NCI-H69 (cell line): ENCODE measurements at places on chromosomes 4 and X.

DNA sequence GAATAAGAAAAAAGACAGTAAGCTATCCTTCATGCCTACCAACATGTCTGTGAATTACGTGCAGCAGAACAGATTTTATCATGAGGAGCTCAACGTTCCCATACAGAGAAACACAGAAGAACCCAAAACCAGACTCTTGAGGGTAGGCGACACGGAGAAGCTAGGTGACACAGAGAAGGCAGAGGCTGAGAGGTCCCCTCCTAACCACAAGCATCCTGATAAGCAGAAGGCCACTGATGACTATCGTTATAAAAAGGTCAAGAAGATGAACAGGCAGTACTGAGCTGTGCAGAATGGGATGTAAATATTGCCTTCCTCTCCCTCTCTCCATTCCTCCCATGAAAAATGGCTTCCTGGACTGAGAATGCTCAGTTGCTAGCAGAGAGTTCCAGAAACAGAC, 350.2 kb upstream of the BOD1L1 start:
- DNase-seq: no peak

DNA sequence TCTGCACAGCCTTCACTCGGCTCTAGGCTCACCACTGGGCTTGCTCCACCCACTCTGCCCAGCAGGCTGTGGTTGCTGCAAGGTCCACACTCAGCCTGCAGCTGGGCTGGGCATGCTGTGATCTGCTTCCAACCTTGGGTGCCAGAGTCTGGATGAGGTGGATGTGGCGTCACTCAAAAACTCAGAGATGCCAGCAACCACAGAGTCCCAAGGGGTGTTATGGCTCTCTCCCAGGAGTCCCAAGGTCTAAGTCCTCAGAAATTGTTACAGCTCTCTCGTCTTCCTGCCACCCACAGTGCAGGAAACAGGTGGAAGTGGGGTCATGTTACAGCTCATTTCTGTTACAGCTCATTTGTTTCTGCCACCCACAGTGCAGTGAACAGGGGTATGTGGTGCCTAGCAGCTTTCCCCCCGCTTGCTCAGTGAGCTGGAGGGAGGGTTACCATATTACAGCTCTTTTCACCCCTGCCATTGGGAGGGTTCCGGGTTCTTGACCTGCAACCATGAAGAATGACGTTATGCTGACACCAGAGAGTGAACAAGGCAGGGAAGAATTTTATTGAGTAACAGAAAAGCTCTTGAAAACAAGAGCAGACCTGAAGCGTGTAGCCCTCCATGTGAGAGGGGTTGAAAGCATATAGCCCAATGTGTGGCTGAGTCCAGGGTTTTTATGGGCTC, 893.9 kb downstream of the PCDH7 start:
- peak; percentile 31 for DNase-seq

- DNase-seq: peak; percentile 2
Observed at GRCh38 chrX:31836479-31836878, 764.6 kb upstream of the FTHL17 start.

- no peak for DNase-seq
Observed at GRCh38 chr4:84632092-84632491, 49.2 kb downstream of the CDS1 start.

GRCh38 chr4:108693211-108693610, 42.8 kb downstream of the OSTC start:
- DNase-seq: no peak

- no peak for DNase-seq
Observed at GRCh38 chr4:3355266-3355748, 62.5 kb downstream of the RGS12 start.

- DNase-seq: no peak
Observed at GRCh38 chr4:188433741-188434315, 294.6 kb downstream of the TRIML1 start.

DNA sequence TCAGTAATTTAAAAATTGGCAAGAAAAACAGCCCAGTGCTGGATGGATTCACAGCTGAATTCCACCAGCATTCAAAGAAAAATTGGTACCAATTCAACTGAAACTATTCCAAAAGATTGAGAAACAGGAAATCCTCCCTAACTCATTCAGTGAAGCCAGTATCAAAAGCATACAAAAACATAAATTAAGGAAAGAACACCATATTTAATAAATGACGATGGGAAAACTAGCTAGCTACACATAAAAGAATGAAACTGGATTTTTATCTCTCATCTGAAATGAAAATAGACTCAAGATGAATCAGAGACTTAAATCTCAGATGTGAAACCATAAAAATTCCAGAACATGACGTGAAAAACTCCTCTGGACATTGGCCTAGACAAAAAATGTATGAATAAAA, 516.8 kb upstream of the SPANXN1 start:
- DNase-seq: no peak

- DNase-seq: peak; percentile 70
Observed at GRCh38 chr4:152646221-152646620, 33.6 kb downstream of the TMEM154 start.

DNA sequence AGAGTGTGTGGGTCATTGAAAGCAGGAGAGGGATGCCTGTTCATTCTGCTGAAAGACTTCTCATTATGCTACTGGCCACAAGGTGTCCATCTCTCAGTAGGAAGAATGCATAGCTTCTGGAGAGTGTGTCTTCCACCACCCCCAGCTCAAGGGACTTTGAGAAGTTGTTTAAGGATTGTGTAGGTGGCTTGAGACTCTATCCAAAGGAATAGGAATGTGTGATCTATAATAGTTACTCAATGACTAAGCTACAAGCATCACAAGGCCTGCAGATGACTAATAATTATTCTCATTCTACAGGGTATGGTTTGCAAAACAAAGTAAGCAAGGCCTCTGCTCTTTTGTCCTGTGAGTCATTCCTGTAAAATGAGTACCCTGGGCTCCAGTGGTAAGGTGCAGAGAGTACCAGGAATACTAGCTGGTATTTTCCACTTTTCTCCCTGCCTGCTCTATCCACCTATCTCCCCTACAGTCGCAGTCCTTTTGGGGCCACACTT, 279.8 kb upstream of the BOD1L1 start:
- no peak for DNase-seq

- no peak for DNase-seq
Observed at GRCh38 chr4:2289955-2290333, 28.0 kb upstream of the MXD4 start.

- DNase-seq: no peak
Observed at GRCh38 chrX:68429216-68429615, 4.1 kb downstream of the OPHN1 start.

GRCh38 chrX:118502161-118502789, 6.7 kb downstream of the DOCK11 start:
- no peak for DNase-seq

DNA sequence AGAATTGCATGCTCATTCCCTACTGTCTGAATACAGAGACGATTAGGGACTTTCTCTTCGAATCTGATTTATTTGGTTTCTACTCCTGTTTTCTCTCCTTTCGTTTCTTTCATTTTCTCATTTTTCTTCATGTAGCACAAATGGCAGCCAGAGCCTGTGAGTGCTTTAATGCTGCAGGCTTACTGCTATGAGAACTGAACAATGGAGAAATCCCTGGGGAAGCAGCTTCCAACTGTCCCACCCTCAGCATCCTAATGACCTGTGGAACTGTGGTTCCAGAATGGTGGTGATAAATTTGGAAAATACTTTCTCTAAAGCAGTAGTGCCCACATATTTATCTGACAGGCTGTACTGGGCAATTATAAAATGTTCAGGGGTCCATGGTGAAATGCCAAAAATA, 930.4 kb downstream of the DMD start:
- DNase-seq: peak; percentile 42
